Activated naive CD8-positive, alpha-beta T cell treated with anti-CD3 and anti-CD28 coated beads for 36 hours (primary cell): ENCODE measurements at places on chromosomes 2 and 18. TPM values are rescaled to one million over a fixed set of nuclear protein-coding genes. Genes with fewer than 3 reads are reported as not detected.

ZNF396 gene
- 0.99 TPM for total RNA-seq

DNA sequence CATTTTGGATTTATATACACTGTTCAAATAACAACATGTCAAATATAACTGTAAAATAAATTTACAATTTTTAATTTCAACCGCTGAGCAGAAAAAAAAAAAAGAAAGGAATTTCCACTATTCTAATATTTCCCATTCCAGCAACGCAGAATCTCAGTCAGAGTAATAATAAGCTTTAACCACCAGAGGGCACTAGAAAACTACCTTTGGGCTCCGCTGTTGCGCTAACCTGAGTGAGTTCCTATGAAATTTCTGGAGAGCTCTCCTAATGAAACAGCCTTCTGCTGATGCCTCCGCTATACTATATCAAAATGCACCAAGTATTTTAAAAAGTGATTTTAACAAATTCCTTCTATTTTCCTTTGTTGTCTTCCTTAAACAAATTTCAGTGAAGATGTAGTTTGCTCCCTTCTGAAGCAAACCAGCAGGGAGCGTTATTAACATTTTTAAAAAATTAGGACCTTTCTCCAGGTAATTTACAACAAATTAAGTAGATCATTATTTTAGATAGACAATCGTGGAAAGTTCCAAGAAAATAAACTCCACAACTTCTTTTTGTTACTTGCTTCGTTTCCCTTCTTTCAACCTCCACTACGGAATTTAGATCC is 23.0 kb downstream of the ERMN start:
- H3K4me3 ChIP-seq: no peak overlapping the region
- no peak overlapping the region for H3K27ac ChIP-seq
- DNase-seq: no peak
- H3K36me3 ChIP-seq: no peaks in the 10 kb centered on the region
- H3K27me3 ChIP-seq: peaks cover 4% of the 10 kb centered on the region

- H3K36me3 ChIP-seq: no peaks in the 10 kb centered on the region
- no peak overlapping the region for H3K27ac ChIP-seq
- H3K4me3 ChIP-seq: no peak overlapping the region
- H3K4me1 ChIP-seq: no peaks in the 10 kb centered on the region
These were observed 271.3 kb downstream of the KCNS3 start for GRCh38 chr2:18149660-18150246.

TRAF3IP1 gene
- total RNA-seq: 11.0 TPM

DNA sequence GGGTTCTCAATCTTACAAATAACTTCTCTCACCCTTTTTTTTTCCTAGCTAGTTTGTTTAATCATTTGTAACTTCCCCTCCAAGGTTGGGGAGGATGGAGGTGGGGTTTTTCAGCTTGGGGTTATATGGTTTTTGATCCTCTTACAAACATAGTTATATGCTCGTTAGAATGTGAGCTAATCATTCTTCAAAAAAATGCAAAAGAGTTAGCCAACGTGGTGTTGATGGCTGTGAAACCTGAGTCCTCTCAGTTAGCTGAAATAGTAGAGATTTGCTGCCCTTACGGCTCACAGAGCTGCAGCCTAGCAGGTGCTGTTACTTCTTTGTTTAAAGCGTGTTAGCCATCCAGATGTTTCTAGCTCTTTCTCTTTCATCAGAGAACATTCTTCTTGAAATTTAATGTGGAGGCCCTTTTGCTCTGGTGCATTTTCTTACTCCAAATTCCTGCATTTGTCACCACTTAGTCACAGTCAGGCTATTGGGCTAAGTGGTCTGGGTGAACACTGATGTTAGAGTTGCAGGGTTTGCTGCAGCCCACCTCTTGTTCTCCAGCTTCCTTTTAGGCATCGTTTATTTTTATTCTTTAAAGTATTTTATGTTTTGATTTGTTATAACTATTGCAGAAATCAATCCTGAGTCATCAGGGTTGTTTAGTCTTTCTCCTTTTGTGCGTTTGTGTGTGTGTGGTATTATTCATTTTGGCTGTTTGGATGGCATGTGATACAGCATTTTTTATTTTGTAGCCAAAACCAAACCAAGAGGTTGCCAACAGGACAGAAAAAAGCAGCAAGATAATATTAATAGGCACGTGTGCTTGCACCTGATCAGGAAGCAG is 41.1 kb downstream of the LIMS1 start:
- DNase-seq: no peak
- H3K36me3 ChIP-seq: no peaks in the 10 kb centered on the region
- no peak overlapping the region for H3K27ac ChIP-seq

DES gene
- total RNA-seq: 0.26 TPM

CTDSP1 gene
- 73.5 TPM for total RNA-seq

- H3K4me1 ChIP-seq: no peaks in the 10 kb centered on the region
- H3K27me3 ChIP-seq: peaks cover 43% of the 10 kb centered on the region
- H3K36me3 ChIP-seq: no peaks in the 10 kb centered on the region
- H3K27ac ChIP-seq: no peak overlapping the region
These were observed 89.8 kb upstream of the MBOAT2 start for GRCh38 chr2:9093324-9093723.

GRCh38 chr2:159497256-159497655 is 119.1 kb downstream of the BAZ2B start:
- peak overlapping the region; percentile 81 for H3K27ac ChIP-seq
- peaks cover 11% of the 10 kb centered on the region for H3K4me1 ChIP-seq
- H3K27me3 ChIP-seq: no peaks in the 10 kb centered on the region
- H3K4me3 ChIP-seq: no peak overlapping the region
- peaks cover 21% of the 10 kb centered on the region for H3K36me3 ChIP-seq

- H3K27me3 ChIP-seq: no peaks in the 10 kb centered on the region
- no peak overlapping the region for H3K4me3 ChIP-seq
- H3K27ac ChIP-seq: no peak overlapping the region
- peaks cover 3% of the 10 kb centered on the region for H3K36me3 ChIP-seq
These were observed 119.5 kb upstream of the TLK1 start for GRCh38 chr2:171279983-171280790.
